Activated CD4-positive, alpha-beta T cell treated with anti-CD3 and anti-CD28 coated beads for 36 hours (primary cell): ENCODE measurements at places on chromosomes 1 and 21. TPM values are rescaled to one million over a fixed set of nuclear protein-coding genes. Genes with fewer than 3 reads are reported as not detected.

Gene CELA3A
- total RNA-seq = not detected

DNA sequence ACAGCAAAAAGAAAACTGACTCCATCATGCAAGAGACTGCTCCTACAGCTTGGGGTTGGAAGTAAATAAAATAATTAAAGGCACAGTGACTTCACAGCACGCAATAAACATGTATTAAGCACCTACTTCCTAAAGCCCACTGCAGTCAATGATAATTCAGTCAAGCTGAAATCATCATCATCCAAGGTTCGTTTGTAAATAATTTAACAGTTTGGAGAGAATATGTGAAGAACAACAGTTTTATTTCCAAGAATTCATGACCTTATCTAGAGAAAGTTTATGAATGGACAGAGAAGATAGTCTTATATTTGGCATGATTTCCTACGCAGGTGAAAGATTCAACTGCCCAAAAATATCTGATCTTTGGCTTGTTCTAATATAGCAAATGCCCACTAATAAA lies 86.8 kb downstream of the SMYD3 start:
- H3K27me3 ChIP-seq = no peaks in the 10 kb centered on the region
- DNase-seq = no peak
- H3K36me3 ChIP-seq = peaks cover 19% of the 10 kb centered on the region
- H3K27ac ChIP-seq = no peak overlapping the region
- no peak overlapping the region for H3K4me3 ChIP-seq

- no peak for DNase-seq
- no peak overlapping the region for H3K27ac ChIP-seq
- no peak overlapping the region for H3K4me3 ChIP-seq
- H3K4me1 ChIP-seq = no peaks in the 10 kb centered on the region
- H3K36me3 ChIP-seq = peaks cover 13% of the 10 kb centered on the region
Observed at GRCh38 chr1:180185971-180186645, 31.4 kb downstream of the QSOX1 start.

- DNase-seq = no peak
- no peak overlapping the region for H3K4me3 ChIP-seq
- no peak overlapping the region for H3K27ac ChIP-seq
- no peaks in the 10 kb centered on the region for H3K36me3 ChIP-seq
- no peaks in the 10 kb centered on the region for H3K4me1 ChIP-seq
- H3K27me3 ChIP-seq = no peaks in the 10 kb centered on the region
Observed at GRCh38 chr1:244160455-244161235, 109.6 kb downstream of the ZBTB18 start.
